ENCODE measurements at places on chromosomes 3 and 15.

DNA sequence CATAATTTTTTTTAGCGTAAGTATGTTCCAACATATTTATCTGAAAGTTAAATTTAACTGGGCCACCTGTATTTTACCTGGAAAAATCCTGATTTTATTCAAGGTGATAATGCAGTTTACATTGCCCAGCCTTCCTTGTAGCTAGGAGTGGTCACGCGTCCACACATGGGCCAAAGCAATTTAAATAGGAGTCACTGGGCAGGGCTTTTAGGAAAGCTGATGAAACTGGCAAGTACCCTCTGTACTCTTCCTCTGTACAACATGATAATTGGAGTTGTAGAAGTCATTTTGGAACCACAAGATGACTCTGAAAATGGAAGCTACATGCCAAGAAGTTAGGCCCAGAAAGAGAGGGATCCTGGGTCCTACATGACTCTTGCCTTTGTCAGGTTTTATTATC lies 9.5 kb downstream of the BTD start:
- no peaks in the 10 kb centered on the region for H3K27me3 ChIP-seq
- H3K4me3 ChIP-seq, result no peak overlapping the region
- DNase-seq, result no peak
- H3K36me3 ChIP-seq, result no peaks in the 10 kb centered on the region
- no peak overlapping the region for H3K27ac ChIP-seq

GRCh38 chr3:17011728-17012338 lies 127.1 kb downstream of the PLCL2 start:
- no peak for DNase-seq
- H3K4me1 ChIP-seq, result no peaks in the 10 kb centered on the region
- H3K27ac ChIP-seq, result no peak overlapping the region
- no peak overlapping the region for H3K4me3 ChIP-seq
- H3K27me3 ChIP-seq, result no peaks in the 10 kb centered on the region
- no peaks in the 10 kb centered on the region for H3K36me3 ChIP-seq

DNA sequence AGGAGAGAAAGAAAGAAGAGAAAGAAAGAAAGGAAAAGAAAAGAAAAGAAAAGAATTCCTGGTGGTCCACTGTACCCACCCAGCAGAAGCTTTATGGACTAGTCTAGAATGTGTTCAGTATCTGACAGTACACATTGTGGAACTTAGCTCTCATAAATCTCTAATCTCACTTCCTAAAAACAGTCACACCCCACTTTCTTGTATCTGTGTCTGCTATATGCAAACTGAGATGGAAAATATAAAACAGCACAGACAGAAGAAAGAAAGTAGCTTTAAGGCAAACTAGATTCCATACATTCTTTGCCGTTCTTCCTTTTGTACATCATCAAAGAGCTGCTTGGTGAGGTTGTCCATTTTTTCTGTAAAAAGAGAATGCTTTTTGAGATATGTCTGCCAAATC lies 41.1 kb upstream of the GNB5 start:
- H3K27me3 ChIP-seq, result no peaks in the 10 kb centered on the region
- no peak overlapping the region for H3K27ac ChIP-seq
- no peaks in the 10 kb centered on the region for H3K36me3 ChIP-seq
- DNase-seq, result no peak

- no peak overlapping the region for H3K27ac ChIP-seq
- peaks cover 6% of the 10 kb centered on the region for H3K4me1 ChIP-seq
- no peak for DNase-seq
- H3K36me3 ChIP-seq, result no peaks in the 10 kb centered on the region
- H3K27me3 ChIP-seq, result no peaks in the 10 kb centered on the region
Observed at GRCh38 chr15:58490888-58491473, 59.2 kb downstream of the LIPC start.

DNA sequence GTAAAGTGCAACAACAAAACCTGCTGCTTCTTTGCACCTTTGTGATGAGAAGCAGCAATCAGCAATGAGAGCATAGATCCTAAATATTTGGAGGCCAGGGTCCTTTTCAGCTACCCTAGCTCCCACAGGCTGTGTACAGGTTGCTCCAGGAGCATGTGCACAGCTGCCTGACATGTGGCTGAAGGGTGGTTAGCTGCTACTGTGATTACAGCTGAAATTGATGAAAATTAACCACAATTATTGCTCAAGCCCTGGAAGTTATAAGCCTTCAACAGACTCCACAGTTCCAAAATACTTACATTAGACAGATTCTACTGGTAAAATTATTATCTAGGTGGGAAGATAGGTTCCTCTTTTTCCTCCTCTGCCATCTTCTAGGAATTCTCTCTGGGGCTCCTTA lies 28.5 kb downstream of the COMMD2 start:
- H3K36me3 ChIP-seq, result no peaks in the 10 kb centered on the region
- DNase-seq, result no peak
- H3K27me3 ChIP-seq, result no peaks in the 10 kb centered on the region
- no peaks in the 10 kb centered on the region for H3K4me1 ChIP-seq
- H3K4me3 ChIP-seq, result no peak overlapping the region

DNA sequence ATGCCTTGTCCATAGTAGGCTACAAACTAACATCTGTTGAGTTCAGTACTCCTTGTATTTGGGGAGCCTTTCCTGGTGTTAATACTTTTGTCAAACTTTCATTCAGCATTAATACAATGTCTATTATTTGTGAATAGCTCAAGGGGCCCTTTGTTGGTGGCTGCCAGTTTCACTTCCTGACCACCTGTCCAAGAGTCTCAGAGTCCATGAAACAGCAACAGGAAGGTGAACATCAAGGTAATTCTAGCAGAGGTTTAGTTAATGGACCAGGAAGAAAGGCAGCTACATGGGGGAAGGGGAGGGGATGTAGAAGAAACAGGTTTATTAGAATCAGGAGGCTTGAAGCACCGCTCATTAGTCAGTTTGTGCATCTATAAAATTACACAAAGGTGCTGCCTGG lies 386.9 kb downstream of the PDCD6IP start:
- no peak for DNase-seq
- H3K4me1 ChIP-seq, result peaks cover 14% of the 10 kb centered on the region
- no peak overlapping the region for H3K27ac ChIP-seq

- H3K27ac ChIP-seq, result no peak overlapping the region
- H3K36me3 ChIP-seq, result no peaks in the 10 kb centered on the region
- H3K4me3 ChIP-seq, result no peak overlapping the region
- H3K27me3 ChIP-seq, result no peaks in the 10 kb centered on the region
- DNase-seq, result no peak
- no peaks in the 10 kb centered on the region for H3K4me1 ChIP-seq
Observed at GRCh38 chr3:71416876-71417275, 166.7 kb downstream of the FOXP1 start.

GRCh38 chr15:43446344-43446743 lies 46.6 kb downstream of the TP53BP1 start:
- H3K36me3 ChIP-seq, result peaks cover 16% of the 10 kb centered on the region
- H3K27ac ChIP-seq, result no peak overlapping the region

DNA sequence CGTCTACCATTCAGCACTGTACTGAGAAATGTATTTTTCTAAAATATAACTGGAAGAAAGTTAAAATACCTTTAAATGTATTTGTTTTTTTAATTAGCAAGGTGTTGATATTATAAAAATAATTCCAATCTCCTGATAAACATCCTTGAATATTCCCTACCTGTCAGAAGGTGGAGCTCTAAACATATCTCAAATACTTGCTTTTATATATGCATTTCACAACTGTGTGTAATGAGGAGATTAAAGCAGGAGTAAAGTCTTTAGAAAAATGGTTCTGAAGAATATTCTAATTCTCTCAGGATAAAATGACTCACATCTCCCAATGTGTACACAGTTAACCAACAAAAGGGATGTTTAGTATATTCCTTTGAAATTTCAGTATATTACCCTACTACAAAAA lies 422.7 kb downstream of the PLCL2 start:
- no peaks in the 10 kb centered on the region for H3K4me1 ChIP-seq
- no peak overlapping the region for H3K27ac ChIP-seq
- H3K36me3 ChIP-seq, result no peaks in the 10 kb centered on the region

- no peak overlapping the region for H3K4me3 ChIP-seq
- H3K36me3 ChIP-seq, result no peaks in the 10 kb centered on the region
- H3K27me3 ChIP-seq, result no peaks in the 10 kb centered on the region
- no peak overlapping the region for H3K27ac ChIP-seq
Observed at GRCh38 chr3:45272828-45273470, 46.9 kb upstream of the TMEM158 start.

- H3K27me3 ChIP-seq, result no peaks in the 10 kb centered on the region
- no peak overlapping the region for H3K27ac ChIP-seq
- no peak for DNase-seq
- no peaks in the 10 kb centered on the region for H3K4me1 ChIP-seq
- no peaks in the 10 kb centered on the region for H3K36me3 ChIP-seq
Observed at GRCh38 chr3:40763807-40764206, 239.0 kb downstream of the ZNF621 start.

GRCh38 chr3:146896711-146897110 lies 291.6 kb upstream of the PLSCR5 start:
- no peaks in the 10 kb centered on the region for H3K27me3 ChIP-seq
- DNase-seq, result no peak
- H3K36me3 ChIP-seq, result no peaks in the 10 kb centered on the region
- no peak overlapping the region for H3K27ac ChIP-seq

- no peak for DNase-seq
- H3K36me3 ChIP-seq, result no peaks in the 10 kb centered on the region
- H3K27me3 ChIP-seq, result no peaks in the 10 kb centered on the region
- H3K4me1 ChIP-seq, result peaks cover 4% of the 10 kb centered on the region
- no peak overlapping the region for H3K27ac ChIP-seq
Observed at GRCh38 chr3:42088803-42089530, 2.2 kb upstream of the TRAK1 start.

- DNase-seq, result no peak
- no peaks in the 10 kb centered on the region for H3K27me3 ChIP-seq
- peaks cover 5% of the 10 kb centered on the region for H3K4me1 ChIP-seq
- H3K27ac ChIP-seq, result no peak overlapping the region
Observed at GRCh38 chr3:53198256-53198977, 37.4 kb downstream of the PRKCD start.

GRCh38 chr3:136518102-136518501 lies 234.1 kb downstream of the STAG1 start:
- no peak for DNase-seq
- no peaks in the 10 kb centered on the region for H3K36me3 ChIP-seq
- no peak overlapping the region for H3K4me3 ChIP-seq
- H3K4me1 ChIP-seq, result peaks cover 5% of the 10 kb centered on the region

GRCh38 chr3:188390343-188390718 lies 236.4 kb downstream of the LPP start:
- no peaks in the 10 kb centered on the region for H3K27me3 ChIP-seq
- no peaks in the 10 kb centered on the region for H3K36me3 ChIP-seq
- H3K4me1 ChIP-seq, result no peaks in the 10 kb centered on the region
- no peak overlapping the region for H3K4me3 ChIP-seq
- no peak overlapping the region for H3K27ac ChIP-seq

GRCh38 chr15:92528736-92529135 lies 126.8 kb downstream of the FAM174B start:
- H3K27ac ChIP-seq, result no peak overlapping the region
- no peaks in the 10 kb centered on the region for H3K4me1 ChIP-seq
- no peak overlapping the region for H3K4me3 ChIP-seq
- no peak for DNase-seq
- H3K27me3 ChIP-seq, result peaks cover 5% of the 10 kb centered on the region

DNA sequence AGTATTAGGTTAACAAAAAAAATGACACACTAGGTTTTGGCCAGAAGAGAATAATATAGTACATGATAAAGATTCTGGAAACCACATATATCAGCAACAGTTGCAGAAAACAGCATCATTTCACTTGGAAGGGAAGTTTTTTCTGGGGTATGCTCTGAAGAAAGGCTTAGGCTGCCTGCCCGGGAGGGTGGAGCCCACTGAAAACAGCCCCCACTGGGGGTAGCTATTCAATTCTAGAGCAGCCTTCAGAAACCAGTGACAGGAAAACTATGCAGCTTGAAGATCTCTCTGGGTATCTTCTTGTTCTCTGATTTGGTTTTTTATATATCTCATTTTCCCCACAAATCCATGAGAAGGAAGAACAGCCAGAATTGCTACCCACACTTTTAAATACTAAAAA lies 43.2 kb downstream of the ZMAT3 start:
- no peaks in the 10 kb centered on the region for H3K4me1 ChIP-seq
- H3K36me3 ChIP-seq, result no peaks in the 10 kb centered on the region
- H3K27ac ChIP-seq, result no peak overlapping the region
- DNase-seq, result no peak
- no peak overlapping the region for H3K4me3 ChIP-seq

DNA sequence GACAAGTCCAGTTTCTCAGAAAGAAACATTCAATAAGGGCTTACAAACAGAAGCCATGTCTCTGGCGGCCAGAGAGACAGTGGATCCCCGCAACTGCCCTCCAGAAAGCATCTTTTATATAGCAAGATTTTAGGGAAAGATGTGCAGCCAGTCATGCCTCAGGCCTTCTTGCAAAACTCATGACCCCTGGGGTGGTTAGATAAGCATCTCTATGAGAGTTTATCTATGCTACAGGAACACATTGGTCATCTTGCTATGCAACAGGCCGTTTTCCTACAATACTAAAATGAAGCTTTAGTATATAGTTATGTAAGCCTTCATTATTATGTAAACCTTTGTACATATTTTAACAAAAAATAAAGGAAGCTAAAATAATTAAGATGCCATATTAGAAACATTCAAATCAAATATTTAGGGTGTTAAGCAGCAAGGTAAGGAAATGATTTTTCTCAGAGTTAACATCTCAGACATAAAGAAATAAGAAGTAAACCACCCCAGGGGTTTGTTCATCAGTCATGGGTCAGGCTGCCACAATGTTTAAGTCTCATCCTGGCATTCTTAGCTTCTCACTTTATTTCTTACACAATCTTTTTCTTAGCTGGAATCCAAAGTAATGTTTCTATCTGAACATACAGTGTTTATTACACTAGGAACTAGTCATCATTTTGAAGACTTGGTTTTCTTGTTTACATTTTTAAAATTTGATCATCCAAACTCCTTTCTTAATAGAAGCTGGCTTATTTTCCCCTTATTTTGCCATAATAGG lies 6.3 kb upstream of the FSIP1 start:
- H3K36me3 ChIP-seq, result no peaks in the 10 kb centered on the region
- H3K4me3 ChIP-seq, result no peak overlapping the region
- H3K4me1 ChIP-seq, result peaks cover 6% of the 10 kb centered on the region
- no peaks in the 10 kb centered on the region for H3K27me3 ChIP-seq
- no peak overlapping the region for H3K27ac ChIP-seq

DNA sequence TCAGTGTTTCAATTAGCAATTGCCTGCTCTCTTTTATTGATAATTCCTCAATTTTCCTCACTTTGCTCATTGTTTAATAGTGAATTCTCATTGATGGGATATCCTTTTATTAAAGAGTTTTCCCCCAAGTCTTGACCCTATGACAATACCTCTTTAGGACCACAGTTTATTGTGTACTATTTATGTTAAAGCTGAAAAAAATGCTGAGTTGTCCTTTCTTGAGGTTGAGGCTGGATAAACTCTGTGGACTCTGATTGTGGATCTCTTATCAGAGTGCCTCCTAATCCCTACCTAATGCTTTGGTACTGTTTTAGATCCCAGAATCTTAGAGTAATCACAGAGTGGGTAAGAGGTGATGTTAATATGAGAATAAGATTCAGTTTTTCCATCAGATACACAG lies 416.3 kb upstream of the GBE1 start:
- no peak overlapping the region for H3K4me3 ChIP-seq
- no peak overlapping the region for H3K27ac ChIP-seq
- H3K36me3 ChIP-seq, result no peaks in the 10 kb centered on the region
- H3K4me1 ChIP-seq, result no peaks in the 10 kb centered on the region
- DNase-seq, result no peak

- no peaks in the 10 kb centered on the region for H3K36me3 ChIP-seq
- no peaks in the 10 kb centered on the region for H3K27me3 ChIP-seq
- no peak overlapping the region for H3K27ac ChIP-seq
- no peak overlapping the region for H3K4me3 ChIP-seq
Observed at GRCh38 chr3:30443756-30444673, 162.4 kb upstream of the TGFBR2 start.

GRCh38 chr3:128366136-128366535 lies 100.6 kb downstream of the DNAJB8 start:
- H3K4me1 ChIP-seq, result no peaks in the 10 kb centered on the region
- no peak overlapping the region for H3K4me3 ChIP-seq
- H3K27me3 ChIP-seq, result no peaks in the 10 kb centered on the region
- DNase-seq, result no peak

Measured in A673 (cell line).